ENCODE measurements at places on chromosomes 16 and 17. TPM values are rescaled to one million over a fixed set of nuclear protein-coding genes. Genes with fewer than 3 reads are reported as not detected.

KRT28 gene
- total RNA-seq: not detected

HSPB9 gene
- total RNA-seq: not detected

PIMREG gene
- total RNA-seq: 5.4 TPM

GRB7 gene
- total RNA-seq: 19.0 TPM

DPEP3 gene
- total RNA-seq: not detected

DNA sequence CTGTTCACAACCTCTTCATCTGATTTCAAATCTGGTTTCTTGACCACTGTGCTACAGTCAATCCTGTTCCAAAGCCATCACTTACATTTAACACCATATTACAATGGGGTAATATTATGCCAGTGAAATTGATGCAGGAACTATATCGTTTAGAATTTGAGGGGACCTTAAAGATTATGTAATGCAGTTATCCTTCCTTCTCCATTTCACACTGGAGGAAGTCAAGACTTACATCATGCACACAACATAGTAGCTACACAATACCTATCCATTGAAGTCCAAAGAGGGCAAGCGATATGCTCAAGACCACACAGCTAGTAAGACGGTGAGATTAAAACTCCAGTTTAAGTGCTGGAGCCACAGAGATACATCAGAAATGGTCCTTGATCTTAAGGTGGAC is 16.8 kb downstream of the NOG start:
- no peak for DNase-seq
- H3K4me1 ChIP-seq: no peaks in the 10 kb centered on the region
- no peak overlapping the region for H3K27ac ChIP-seq
- H3K36me3 ChIP-seq: no peaks in the 10 kb centered on the region
- H3K4me3 ChIP-seq: no peak overlapping the region

DNA sequence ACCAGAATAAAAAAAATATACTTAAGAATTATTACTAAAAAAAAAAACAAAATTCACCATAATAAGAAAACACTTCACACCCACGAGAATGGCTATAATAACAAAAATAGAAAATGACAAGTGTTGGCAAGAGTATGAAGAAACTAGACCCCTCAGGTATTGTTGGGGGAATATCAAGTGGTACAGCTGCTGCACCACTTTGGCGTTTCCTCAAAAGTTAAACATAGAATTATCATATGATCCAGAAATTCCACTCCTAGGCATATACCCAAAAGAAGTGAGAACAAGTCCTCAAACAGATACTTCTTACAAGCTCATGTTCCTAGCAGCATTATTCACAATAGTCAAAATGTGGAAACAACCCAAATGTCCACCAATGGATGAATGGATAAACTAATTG is 26.3 kb downstream of the AMFR start:
- H3K36me3 ChIP-seq: no peaks in the 10 kb centered on the region
- H3K27me3 ChIP-seq: no peaks in the 10 kb centered on the region
- no peaks in the 10 kb centered on the region for H3K4me1 ChIP-seq
- no peak overlapping the region for H3K27ac ChIP-seq
- no peak for DNase-seq

DNA sequence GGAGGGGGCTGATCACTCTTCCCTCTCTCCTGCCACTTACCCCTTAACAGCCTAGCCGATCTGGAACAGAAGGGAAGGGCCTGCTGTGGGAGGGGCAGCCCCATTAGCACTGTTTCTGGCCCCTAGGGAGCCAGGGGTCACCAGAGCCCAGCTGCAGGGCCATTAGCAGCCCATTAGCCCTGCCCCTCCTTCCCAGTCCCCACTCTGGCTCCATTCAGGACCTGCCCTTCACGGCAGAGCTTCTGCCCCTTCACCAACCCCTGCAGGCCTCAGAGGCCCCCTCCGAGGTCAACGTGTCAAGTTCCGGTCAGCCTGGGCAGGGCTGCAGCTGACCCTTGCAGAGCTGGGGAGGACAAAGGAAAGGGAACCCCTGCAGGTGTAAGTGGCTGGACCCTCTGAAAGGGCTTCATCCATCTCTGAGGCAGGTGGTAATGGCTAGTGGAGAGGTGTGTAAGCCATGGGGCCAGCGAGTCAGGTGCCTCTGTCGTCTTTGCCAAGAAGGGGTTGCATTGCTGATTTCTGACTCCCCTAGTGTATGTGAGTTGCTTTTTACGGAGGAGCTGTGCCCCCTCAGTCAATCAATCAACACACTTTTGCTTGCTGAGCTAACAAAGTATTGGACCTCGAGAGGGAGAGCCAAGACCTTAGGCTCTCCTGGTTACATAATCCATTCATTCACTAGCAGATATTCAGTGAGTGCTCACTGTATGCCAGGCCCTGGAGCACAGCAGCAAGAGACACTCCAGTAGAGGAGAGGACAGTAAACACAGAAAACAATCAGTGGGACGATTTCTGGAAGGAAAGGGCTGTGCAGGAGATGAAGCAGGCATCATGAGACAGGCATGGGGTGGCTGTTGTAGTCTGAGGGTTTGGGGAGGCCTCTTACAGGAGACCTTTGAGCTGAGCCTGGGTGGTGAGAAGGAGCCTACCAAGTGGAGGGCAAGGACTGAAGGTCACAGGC is 18.2 kb upstream of the KCNJ12 start:
- no peak overlapping the region for H3K27ac ChIP-seq
- H3K36me3 ChIP-seq: no peaks in the 10 kb centered on the region
- H3K27me3 ChIP-seq: no peaks in the 10 kb centered on the region
- no peak for DNase-seq

DNA sequence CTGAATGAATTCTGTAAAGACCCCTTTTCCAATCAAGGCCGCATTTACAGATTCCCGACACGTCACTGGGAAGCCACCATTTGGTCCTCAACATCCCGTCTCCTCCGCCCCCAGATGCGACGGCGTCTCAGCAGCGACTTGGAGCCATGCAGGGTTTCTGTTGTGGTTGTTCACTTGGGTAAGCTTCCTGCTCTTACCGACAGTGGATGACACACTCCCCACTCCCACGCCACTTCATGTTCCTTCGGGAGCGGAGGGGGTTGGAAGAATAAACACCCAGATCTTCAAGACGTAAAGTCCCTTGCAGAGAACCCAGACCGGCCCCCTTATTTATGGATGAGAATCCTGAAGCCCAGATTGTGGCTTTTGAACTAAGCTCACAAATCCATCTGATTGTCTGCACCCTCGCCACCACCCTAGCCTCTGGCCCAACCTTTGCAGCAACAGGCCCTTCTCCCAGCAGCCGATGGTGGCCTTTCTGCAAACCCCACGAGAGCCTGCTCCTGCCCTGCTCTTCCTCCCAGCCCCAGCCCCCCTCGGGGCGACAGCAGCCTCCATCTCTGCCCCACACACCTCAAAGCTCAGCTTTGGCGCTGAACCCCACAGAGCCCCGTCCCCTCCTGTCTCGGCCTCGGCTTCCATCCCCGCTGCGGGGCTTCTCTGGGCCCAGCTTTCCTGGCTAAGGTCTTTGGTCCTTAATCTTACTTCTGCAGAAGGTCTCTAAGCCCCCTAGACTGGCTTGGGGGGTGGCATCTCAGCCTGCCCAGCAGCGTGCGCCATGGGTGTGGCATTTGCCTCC is 19.0 kb upstream of the OSGIN1 start:
- no peak for DNase-seq
- no peak overlapping the region for H3K4me3 ChIP-seq
- no peak overlapping the region for H3K27ac ChIP-seq

- H3K27me3 ChIP-seq: no peaks in the 10 kb centered on the region
- DNase-seq: no peak
- H3K36me3 ChIP-seq: no peaks in the 10 kb centered on the region
- no peak overlapping the region for H3K27ac ChIP-seq
- H3K4me3 ChIP-seq: no peak overlapping the region
- H3K4me1 ChIP-seq: no peaks in the 10 kb centered on the region
These were observed 296.5 kb downstream of the SLC39A11 start for GRCh38 chr17:72795941-72796340.

DNA sequence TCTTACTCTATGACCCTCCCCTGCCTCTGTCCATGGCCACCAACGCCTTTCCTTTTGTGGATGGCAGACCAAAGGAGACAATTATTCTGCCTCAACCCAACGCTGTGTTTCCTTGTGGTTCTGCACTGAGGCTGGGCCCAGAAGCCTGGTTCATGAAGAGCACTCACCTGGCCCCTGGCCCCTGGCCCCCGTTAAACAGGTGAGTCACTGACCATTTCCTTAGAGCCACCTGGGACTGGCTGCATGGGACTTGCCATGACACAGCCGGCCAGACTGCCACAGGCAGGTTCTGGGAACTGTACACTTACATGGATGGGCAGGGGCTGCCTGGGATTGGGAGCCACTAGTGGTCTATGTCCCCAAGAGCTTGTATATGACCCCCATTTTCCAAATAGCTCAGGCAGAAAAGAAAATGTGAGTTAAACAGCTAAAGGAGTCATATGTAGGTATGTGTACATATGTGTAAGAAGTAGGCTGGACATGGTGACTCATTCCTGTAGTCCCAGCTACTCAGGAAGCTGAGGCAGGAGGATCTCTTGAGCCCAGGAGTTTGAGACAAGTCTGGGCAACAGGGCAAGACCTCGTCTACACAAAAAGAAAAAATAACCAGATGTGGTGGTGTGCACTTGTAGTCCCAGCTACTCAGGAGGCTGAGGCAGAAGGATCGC is 181.9 kb upstream of the CACNG5 start:
- H3K27ac ChIP-seq: no peak overlapping the region
- no peaks in the 10 kb centered on the region for H3K36me3 ChIP-seq
- H3K4me3 ChIP-seq: no peak overlapping the region
- DNase-seq: no peak
- H3K4me1 ChIP-seq: no peaks in the 10 kb centered on the region
- no peaks in the 10 kb centered on the region for H3K27me3 ChIP-seq

GRCh38 chr17:238071-238963 is 56.9 kb upstream of the DOC2B start:
- H3K36me3 ChIP-seq: no peaks in the 10 kb centered on the region
- no peak for DNase-seq
- H3K4me3 ChIP-seq: no peak overlapping the region
- no peak overlapping the region for H3K27ac ChIP-seq
- no peaks in the 10 kb centered on the region for H3K4me1 ChIP-seq

DNA sequence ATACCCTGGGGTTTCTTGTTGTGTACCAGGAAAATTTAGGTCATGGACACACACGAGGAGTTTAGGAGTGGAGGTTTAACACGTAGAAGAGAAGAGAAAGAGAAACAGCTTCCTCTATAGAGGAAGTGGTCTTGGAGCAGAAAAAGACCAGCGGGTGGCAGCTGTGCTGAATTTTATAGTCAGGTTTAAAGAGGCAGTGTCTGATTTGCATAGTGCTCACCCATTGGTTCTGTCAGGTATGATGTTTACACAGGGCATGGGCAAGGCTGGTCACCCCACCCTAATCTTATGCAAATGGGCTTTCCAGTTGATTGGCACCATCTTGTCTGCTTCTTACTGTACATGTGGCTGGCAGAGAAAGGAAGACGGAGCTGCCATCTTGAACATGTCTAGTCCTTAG is 309.0 kb downstream of the CDH13 start:
- H3K27ac ChIP-seq: no peak overlapping the region
- H3K36me3 ChIP-seq: no peaks in the 10 kb centered on the region
- no peaks in the 10 kb centered on the region for H3K4me1 ChIP-seq
- DNase-seq: no peak
- H3K4me3 ChIP-seq: no peak overlapping the region

DNA sequence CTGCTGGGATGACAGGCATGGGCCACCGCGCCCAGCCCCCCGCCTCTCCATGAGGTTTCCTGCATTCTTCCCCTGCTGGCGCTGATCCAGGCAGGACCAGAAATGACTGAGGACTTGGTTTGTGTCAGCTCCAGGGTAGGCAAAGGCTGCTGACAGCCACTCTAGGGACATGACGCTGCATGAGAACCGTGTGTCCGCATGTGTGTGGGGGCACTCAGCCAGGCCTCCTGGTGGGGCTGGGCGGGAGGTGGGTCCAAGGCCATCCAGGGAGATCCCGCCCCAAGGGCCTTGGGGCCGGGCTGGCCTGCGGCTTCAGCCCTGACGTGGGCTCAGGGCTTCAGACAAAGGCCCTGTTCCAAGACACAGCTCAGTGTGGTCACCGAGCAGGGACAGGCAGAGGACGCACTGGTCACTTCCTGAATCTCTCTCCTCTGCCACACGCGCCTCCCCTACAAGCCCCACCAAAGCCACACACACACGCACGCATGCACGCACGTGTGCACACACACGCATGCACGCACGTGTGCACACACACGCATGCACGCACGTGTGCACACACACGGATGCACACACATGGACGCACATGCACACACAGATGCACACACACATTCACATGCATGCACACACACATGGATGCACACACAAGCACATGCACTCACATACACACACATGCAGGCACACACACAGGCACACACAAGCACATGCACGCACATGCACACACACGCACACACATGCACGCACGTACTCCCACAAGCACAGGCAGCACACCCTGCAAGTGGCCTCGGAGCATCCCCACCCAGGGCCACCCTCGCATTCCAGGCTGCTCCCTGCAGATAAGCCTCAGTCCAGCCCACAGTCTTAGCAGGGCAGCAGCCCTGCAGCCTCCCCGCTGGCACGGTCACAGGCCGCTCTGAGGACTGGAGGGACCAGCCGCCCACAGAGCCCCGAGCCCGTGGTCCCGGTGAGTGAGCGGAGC is 5.3 kb upstream of the TMEM204 start:
- no peaks in the 10 kb centered on the region for H3K36me3 ChIP-seq
- no peak overlapping the region for H3K27ac ChIP-seq
- DNase-seq: no peak
- H3K4me3 ChIP-seq: no peak overlapping the region
- peaks cover 32% of the 10 kb centered on the region for H3K4me1 ChIP-seq

GRCh38 chr17:7883781-7884386 is 4.7 kb upstream of the CHD3 start:
- H3K4me1 ChIP-seq: peaks cover 44% of the 10 kb centered on the region
- peak; percentile 52 for DNase-seq
- peak overlapping the region; percentile 8 for H3K4me3 ChIP-seq
- H3K27me3 ChIP-seq: no peaks in the 10 kb centered on the region

DNA sequence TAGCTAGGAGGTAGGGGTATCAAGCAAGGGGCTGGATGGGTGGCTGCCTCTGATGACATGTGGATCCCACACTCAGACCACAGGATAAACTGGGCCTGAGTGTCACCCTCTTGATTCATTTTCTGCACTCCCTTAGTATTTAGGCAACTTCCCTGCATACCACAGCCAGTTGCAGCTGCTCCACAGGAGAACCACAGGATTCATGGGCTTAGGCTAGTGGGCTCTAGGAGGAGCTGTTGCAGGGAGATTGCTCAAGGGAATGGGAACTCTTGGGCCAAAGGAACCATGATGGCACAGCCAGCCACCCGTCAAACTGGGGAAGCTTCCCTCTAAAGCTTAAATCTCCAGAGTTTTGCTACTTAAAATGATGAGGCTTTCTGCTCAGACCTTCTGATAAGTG is 269.7 kb upstream of the ASIC2 start:
- no peak overlapping the region for H3K27ac ChIP-seq
- no peaks in the 10 kb centered on the region for H3K36me3 ChIP-seq
- DNase-seq: no peak
- no peaks in the 10 kb centered on the region for H3K27me3 ChIP-seq
- H3K4me1 ChIP-seq: no peaks in the 10 kb centered on the region

GRCh38 chr16:4745274-4745569 is 10.9 kb downstream of the DNAAF8 start:
- no peak for DNase-seq
- H3K36me3 ChIP-seq: no peaks in the 10 kb centered on the region
- no peak overlapping the region for H3K4me3 ChIP-seq
- no peak overlapping the region for H3K27ac ChIP-seq
- H3K4me1 ChIP-seq: no peaks in the 10 kb centered on the region

GRCh38 chr17:82865774-82866395 is 26.1 kb upstream of the ZNF750 start:
- no peaks in the 10 kb centered on the region for H3K36me3 ChIP-seq
- DNase-seq: no peak
- peak overlapping the region; percentile 61 for H3K27ac ChIP-seq
- H3K4me3 ChIP-seq: no peak overlapping the region
- peaks cover 36% of the 10 kb centered on the region for H3K4me1 ChIP-seq

- DNase-seq: no peak
- peaks cover 71% of the 10 kb centered on the region for H3K4me1 ChIP-seq
- peak overlapping the region; percentile 96 for H3K27ac ChIP-seq
- no peaks in the 10 kb centered on the region for H3K27me3 ChIP-seq
These were observed 316.9 kb downstream of the SEC14L1 start for GRCh38 chr17:77457572-77458201.

Measured in hepatocyte (in vitro differentiated cells).